ENCODE measurements at places on chromosomes 13 and 19.

GRCh38 chr19:3817761-3818160 is 31.6 kb upstream of the MATK start:
- ATAC-seq: no peak

GRCh38 chr13:86000546-86000945 is 201.3 kb upstream of the SLITRK6 start:
- no peak for ATAC-seq

DNA sequence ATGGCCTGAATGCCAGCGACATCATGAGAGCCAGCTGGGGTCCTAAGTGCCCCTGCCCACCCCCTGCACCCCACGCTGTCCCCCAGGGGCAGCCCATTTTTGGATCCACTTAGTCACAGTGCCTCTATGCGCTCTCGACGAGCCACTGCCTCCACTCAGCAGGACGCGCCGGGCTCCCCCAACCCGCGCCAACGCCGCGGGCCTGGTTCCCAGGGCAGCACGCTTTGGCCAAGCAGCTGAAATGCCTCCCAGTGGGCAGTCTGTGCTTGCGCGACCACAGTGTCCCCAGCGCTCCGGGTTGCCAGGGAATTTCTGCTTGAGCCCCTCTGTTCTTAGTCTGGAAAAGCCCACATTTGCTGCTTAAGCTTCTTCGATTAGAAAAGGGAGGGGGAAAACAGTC is 39.4 kb downstream of the TMED1 start:
- no peak for ATAC-seq

DNA sequence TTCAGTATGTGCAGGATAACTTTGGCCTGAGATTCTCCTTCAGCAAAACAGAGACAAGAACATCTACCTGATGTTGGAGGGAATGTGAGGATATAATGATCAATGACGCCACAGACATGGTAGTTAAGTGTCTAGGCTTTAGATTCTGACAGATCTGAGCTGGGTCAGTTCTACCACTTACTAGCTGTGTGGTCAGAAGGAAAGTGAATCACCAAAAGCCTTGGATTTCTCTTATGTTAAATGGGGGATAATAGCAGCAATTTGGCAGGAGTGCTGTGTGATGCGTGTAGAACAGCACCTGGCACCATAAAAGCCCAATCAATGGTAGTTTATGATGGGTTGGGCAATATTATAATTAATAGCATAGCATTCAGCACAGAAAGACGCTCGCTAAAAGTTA is 41.7 kb downstream of the RXFP2 start:
- no peak for ATAC-seq

- no peak for ATAC-seq
Measured at GRCh38 chr13:26558987-26559386, 1.5 kb downstream of the WASF3 start.

DNA sequence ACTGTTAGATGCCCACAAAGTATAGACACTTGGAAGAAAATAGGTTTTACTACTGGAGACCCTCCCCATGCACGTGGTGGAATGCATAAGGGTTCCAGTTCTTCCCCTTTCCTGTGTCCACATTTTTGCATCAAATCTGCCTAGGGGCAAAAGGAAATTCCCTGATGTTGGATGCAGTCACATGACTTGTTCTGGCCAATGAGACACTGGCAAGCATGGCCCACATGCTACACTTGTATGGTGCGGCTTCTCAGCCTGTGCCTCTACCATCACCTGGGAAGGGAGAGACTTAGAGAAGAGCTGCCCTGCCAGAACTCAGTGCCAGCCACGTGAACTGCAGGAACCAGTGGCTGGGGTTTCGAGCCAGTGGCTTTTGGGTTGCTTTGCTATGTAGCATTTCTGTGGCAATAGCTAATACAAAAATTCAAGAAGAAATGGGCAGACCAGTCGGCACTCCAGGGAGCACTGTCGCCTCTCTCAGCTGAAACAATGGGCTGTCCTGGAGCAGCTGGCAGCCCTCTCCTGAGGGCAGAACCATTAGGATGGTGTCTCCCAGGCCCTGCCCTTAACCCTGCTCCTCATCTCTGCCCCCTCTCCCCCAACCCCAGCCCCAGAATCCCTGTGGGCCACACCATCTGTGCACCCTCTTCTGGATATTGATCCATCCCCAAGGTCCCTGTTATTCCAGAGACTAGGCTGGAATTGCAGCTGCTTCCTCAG is 634.0 kb downstream of the UQCRFS1 start:
- ATAC-seq: no peak

DNA sequence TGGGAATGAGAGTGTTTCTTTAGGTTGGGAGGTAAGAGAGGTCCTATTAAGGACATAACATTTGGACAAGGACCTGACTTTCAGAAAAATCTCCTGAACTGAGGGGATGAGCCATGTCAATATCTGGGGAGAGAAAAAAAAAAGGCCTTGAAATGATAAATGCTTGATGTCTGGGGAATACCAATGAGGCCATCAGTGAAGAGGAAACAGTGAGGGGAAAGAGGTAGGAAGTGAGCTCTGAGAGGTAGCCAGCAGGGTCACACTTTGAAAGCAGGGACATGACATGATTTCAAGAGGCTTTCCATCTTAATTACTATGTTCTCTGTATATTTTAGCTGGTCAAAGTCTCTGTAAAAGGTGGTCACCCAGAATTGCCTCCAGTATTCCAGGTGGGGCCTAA is 9.9 kb upstream of the UBE2L5 start:
- ATAC-seq: no peak

GRCh38 chr13:28429685-28430290 is 65.1 kb downstream of the FLT1 start:
- peak; percentile 33 for ATAC-seq

DNA sequence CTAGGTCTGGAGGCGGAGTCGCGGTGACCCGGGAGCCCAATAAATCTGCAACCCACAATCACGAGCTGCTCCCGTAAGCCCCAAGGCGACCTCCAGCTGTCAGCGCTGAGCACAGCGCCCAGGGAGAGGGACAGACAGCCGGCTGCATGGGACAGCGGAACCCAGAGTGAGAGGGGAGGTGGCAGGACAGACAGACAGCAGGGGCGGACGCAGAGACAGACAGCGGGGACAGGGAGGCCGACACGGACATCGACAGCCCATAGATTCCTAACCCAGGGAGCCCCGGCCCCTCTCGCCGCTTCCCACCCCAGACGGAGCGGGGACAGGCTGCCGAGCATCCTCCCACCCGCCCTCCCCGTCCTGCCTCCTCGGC is at the start of gene SLC5A5:
TSS of gene SLC5A5 (plus strand) at position 68 of the 373 bp plus-strand sequence. CDS start 375 bp downstream, outside the sequence.
- ATAC-seq: peak; percentile 8

DNA sequence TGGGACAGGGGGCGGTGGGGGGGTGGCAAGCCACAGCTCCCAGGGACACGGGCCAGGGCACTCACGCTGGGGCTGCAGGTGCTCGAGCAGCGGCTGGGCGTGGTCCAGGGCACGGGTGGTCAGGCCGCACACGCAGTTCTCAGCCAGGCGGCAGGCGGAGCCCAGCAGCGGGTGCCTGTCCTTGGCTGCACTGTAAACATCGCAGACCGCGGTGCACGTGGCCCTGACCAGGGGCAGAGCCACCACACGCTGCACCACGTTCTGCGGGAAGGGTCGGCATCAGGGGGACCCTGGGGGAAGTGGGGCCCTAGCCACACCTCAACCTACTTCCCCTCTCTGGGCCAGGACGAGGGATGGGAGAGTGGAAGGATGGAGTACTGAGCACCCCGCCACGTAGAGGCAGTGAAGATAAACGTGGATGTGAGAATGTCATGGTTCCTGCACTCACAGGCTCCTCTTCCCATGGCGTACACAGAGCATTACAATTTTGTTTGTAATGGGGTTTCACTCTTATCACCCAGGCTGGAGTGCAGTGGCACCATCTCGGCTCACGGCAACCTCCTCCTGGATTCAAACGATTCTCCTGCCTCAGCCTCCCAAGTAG is 3.4 kb downstream of the PLIN5 start:
- peak; percentile 4 for ATAC-seq

GRCh38 chr19:18672044-18672451 is 11.4 kb upstream of the CRTC1 start:
- no peak for ATAC-seq

DNA sequence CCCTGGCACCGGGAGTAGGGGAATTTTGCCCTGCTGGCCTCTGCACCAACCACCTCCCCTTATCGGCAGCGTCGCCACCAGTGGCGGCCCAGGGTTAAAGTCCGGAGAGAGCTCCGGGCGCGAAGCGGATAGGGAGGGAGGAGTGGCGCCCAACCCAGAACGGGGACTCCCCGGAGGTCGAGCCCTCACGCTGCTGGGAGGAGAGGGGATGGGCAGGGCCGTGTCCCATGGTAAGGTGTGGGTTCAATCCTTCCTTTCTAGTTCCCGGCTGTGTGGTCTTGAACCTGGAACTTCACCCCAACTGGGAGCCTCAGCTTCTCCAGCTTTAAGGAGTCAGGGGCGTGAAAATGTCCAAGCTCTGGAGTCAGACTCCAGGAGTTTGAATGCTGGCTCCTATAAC is 23.3 kb upstream of the BCL3 start:
- no peak for ATAC-seq

- no peak for ATAC-seq
Measured at GRCh38 chr19:1766800-1767352, 13.6 kb downstream of the ONECUT3 start.

DNA sequence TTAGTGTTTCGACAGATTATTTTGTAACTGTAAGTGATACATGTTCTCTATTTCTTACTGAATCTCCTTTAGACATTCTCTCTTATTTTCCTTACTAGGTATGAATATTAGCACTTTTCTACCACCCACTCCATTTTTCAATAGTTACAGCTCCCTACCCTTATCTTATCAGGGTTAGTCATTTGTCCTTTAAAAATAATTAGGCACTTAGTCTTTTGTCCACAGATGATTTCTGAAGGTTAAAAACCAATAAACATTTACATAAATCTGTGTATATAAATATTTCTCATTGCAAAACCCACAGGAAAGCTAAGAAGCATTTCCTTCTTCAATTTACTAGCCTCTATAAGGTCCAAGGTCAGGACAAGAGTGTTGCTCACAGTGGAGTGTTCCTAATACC is 624.1 kb upstream of the MIR17HG start:
- ATAC-seq: no peak

DNA sequence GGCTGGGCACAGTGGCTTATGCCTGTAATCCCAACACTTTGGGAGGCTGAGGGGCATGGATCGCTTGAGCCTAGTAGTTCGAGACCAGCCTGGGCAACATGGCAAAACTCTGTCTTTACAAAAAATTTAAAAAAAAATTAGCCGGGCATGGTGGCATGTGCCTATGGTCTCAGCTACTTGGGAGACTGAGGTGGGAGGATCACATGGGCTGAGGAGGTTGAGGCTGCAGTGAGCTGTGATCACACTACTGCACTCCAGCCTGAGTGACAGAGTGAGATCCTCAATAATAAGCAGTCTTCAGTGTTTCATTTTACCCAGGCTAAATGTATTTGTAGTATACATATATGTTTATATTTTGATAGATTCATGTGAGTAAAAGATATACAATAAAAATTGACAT is 85.0 kb downstream of the GGACT start:
- no peak for ATAC-seq

DNA sequence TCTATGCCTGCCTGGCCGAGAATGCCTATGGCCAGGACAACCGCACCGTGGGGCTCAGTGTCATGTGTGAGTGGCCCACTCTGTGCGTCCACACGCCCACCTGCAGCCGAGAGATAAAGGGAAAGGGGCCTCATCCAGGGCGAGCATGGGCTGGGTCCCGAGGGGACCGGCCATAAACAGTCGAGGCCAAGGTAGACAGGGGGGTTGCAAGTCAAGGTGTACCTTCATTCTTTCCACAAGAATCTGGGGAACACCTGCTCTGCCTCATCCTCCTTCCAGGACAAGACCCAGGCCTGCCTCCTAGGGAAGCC is 8.3 kb downstream of the MAG start:
- ATAC-seq: no peak

GRCh38 chr19:7658219-7658686 is 10.6 kb upstream of the RETN start:
- peak; percentile 97 for ATAC-seq

GRCh38 chr13:97328222-97328790 is 105.7 kb upstream of the RAP2A start:
- no peak for ATAC-seq

- no peak for ATAC-seq
Measured at GRCh38 chr13:98489446-98490194, 87.3 kb downstream of the STK24 start.

GRCh38 chr19:811506-812048 is 10.2 kb downstream of the PLPPR3 start:
- no peak for ATAC-seq

GRCh38 chr19:47176627-47177090 is 46.0 kb downstream of the SAE1 start:
- ATAC-seq: peak; percentile 77

GRCh38 chr13:67557642-67558241 is 327.6 kb upstream of the PCDH9 start:
- no peak for ATAC-seq

GRCh38 chr19:17420475-17420924 is 653 bp downstream of the MVB12A start:
- ATAC-seq: no peak

- ATAC-seq: no peak
Measured at GRCh38 chr13:44884076-44884729, 105.1 kb downstream of the NUFIP1 start.
